ENCODE measurements at places on chromosomes 1 and 21.

GRCh38 chr21:27700974-27701614 is 734.2 kb upstream of the ADAMTS5 start:
- no peak for DNase-seq

GRCh38 chr1:37994886-37995566 is 5.2 kb upstream of the SF3A3 start:
- no peak for DNase-seq

GRCh38 chr1:214989341-214989740 is 93.2 kb upstream of the KCNK2 start:
- DNase-seq: no peak

- no peak for DNase-seq
Measured at GRCh38 chr1:200934676-200935245, 40.1 kb downstream of the INAVA start.

- no peak for DNase-seq
Measured at GRCh38 chr1:998995-999724, 737 bp downstream of the HES4 start.

DNA sequence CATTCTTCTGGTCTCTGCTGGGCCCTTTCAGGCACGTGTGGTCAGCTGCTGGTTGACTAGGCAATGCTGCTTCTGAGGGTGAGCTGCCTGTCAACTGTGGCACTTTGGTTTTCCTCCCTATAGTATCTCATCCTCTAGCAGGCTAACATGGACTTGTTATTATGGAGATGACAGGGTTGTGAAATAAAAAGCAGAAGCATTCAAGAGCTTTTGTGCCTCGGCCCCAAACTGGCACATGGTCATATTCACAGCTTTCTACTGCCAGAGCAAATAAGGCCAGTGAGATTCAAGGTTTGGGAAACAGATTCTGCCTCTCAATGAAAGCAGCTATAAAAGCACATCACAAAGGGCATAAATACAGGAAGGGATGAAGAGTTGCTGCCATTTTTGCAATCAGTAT is 1.6 kb upstream of the ZNF124 start:
- no peak for DNase-seq

Measured in stimulated activated CD8-positive, alpha-beta memory T cell treated with anti-CD3 and anti-CD28 coated beads, Interleukin-7, amount 100 ng/mL, for 4 hours (primary cell).